A549 treated with CORT108297 at 1 μM for 4 hours (cell line): ENCODE measurements at places on chromosomes 16 and 17. TPM values are rescaled to one million over a fixed set of nuclear protein-coding genes. Genes with fewer than 3 reads are reported as not detected.

P3H4 gene
- 29.5 to 40.9 TPM (median 36.9 TPM) in 5 replicates for total RNA-seq

CD300A gene
- 0.07 to 0.12 TPM (median 0.07 TPM) in 3 of 5 replicates, not detected in the others for total RNA-seq

SMIM5 gene
- 0.31 to 0.72 TPM (median 0.70 TPM) in 5 replicates for total RNA-seq

PDF gene
- total RNA-seq, result 20.4 to 44.6 TPM (median 42.9 TPM) in 5 replicates

MSLN gene
- total RNA-seq, result 2.1 to 3.7 TPM (median 2.5 TPM) in 5 replicates
